ENCODE measurements at places on chromosomes 2 and 18.

- no peak for DNase-seq
These were observed 50.9 kb downstream of the CENPO start for GRCh38 chr2:24844023-24844685.

DNA sequence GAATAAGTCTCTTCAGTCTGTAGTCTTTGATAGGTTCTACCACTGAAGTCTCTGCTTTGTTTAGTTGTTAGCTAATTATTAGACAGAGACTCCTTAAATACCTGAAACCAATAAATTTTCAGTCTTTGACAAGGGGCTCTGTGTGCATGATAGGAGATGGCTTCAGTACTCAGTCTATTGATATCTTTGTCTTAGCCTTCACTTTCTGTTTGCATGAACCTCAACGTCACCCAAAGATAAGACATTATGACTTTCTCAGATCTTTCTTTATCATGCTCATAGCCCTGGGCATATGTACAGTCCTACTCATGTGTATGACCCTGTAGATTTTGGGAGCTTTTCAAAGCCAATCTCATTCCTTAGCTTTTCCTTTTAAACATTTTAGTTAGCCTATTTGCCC, 183.5 kb upstream of the GCFC2 start:
- DNase-seq, result no peak

- no peak for DNase-seq
These were observed 167.6 kb upstream of the TNP1 start for GRCh38 chr2:217027414-217027813.

DNA sequence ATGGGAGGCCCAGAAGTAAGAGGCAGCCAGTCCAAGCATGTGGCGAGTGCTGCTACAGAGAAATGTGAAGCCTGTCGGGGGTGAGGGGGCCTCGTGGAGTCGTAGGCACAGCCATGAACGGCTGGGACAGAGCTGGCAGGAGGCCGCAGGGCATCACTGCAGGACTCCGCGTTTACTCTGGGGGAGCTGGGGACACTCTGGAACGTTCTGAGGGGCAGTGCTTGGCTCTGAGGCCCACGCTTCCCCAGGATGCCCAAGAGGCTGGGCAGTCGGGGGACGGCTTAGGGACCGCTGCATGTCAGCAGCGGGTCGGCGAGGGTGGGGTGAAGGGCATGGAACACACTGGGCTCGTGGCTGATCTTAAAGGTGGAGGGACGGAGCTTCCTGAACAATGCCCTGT, 6.6 kb downstream of the TMEM18 start:
- DNase-seq, result no peak

GRCh38 chr2:11656671-11657101, 13.3 kb downstream of the NTSR2 start:
- DNase-seq, result no peak

DNA sequence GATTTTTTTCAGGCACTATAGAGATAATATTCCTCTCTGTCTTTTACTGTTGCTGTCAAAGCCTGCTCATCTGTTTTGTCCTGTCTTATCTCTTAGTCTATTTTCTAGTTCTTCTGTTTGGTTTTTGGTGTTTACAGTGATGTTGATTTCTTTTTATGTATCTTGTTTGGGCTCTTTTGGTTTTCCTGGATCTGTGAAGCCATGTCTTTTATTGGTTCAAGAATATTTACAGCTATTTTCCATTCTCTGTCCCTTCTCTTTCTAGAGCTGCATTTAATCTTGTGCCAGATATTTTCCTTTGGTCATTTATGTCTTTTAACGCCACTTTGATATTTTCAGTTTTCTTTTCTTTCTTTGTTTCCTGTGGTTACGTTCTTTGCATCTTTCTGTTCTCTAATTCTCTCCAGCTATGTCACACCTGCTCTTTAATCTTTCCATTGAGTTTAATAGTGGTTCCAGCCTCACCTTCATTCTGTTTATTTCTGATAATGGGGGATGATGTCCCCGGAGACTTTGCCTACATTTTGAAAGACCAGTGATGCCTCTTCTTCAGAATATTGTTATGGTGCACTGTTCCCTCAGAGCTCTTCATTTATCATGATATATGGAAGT, 32.0 kb downstream of the SMCHD1 start:
- DNase-seq, result no peak

DNA sequence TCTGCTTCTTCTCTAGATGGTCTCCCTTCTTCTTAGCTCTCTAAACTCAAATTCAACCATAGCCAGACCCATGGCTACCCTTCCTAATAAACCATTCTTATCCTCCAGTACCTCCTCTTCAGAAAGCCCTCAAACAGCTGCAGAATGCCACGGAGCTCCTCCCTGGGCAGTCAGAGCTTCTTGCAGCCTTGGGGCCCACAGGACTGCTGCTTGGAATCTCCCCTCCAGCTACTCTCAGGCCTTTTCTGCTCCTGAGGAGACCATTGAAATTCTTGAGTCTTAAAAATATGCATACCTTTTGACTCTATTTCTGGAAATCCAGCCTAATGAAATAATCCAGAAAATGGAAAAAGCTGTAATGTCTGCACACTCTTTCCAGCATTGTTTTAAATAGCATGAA, 30.7 kb downstream of the EFR3B start:
- no peak for DNase-seq

- DNase-seq, result no peak
These were observed 130.2 kb downstream of the FAM124B start for GRCh38 chr2:224271617-224272236.

DNA sequence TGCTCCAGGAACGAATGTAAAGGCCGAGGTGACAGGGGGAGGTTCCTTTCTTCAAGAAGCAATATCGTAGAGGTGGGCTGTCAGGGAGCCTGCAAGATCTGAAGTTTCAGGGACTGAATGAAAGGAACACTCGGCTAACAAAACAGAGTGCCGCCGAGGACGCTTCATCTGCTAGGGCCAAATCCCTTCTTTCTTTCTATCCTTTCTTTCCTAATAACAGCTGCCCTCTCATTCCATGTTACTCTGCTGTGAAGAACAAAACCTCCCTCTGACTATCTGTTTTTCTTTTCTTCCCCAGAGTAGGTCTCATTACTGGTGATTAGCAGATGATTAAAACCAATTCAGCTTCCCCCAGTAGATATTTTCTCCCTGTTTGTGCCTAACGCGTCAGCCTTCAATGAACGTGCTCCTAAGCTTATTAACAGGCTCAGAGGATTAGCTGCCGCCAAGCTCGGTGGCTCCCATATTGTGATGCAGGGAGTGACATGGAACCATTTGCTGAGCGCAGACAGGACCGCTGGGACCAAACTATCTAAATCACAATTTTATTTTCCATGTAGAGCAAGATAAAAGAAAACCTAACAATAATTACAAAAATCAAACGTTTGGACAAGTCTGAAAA, 414.6 kb downstream of the TMEM182 start:
- DNase-seq, result no peak

DNA sequence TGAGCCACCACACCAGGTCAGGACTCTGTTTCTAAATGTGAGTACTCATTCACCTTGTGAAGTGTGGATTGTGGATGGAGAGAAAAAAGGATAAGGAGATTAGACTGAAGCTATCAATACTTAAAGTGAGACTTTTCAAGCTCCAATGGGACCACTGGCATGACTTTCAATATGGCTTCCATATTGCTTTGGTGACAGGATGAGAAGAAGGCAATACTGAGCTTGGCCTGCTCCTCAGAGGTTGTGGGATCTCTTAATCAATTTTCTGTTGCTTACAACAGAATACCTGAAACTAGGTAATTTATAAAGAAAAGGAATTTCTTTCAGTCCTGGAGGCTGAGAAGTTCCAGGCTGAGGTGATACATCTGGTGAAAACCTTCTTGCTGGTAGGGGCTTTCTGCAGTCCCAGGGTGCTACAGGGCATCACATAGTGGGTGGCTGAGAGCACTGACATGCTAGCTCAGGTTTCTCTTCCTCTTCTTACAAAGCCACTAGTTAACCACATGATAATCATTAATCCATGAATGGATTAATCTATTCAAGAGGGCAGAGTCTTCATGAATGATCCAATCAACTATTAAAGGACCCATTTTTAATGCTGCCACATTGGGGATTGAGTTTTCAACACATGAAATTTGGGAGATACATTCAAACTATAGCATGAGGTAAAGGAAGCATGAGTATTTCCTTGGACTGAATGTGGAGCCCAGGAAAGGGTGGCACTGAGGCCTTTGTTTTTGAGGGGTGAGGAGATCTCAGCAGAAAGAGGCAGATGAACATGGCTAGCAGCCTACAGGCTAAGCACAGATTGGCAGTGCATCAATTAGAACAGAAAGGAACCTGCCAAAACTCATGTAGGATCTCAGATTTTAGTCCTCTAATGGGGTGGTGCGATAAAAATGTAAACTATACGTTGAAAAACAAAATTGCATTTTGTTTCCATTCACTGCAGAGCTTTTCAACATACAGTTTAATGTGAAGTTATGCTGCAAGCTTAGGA, 274.5 kb downstream of the PIK3C3 start:
- no peak for DNase-seq

DNA sequence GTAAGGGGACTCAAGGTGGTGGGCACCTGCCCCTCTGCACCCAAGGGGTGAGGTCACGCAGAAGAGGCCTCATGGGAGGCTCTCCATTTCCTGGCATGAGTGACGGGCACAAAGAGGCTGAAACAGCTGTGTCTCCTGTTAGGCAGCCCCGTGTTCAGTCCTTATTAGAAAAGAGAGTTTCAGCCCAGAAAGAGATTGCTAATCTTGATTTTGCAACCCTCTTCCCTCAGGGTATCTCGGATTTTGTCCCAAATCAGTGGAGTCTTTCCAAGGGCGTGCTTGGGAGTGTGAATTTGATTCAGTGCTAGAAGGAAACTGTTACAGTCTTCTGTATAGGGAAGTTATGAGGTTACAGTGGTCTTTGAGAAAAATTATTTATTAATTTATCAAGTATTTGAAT, 10.4 kb downstream of the TNFRSF11A start:
- DNase-seq, result no peak

DNA sequence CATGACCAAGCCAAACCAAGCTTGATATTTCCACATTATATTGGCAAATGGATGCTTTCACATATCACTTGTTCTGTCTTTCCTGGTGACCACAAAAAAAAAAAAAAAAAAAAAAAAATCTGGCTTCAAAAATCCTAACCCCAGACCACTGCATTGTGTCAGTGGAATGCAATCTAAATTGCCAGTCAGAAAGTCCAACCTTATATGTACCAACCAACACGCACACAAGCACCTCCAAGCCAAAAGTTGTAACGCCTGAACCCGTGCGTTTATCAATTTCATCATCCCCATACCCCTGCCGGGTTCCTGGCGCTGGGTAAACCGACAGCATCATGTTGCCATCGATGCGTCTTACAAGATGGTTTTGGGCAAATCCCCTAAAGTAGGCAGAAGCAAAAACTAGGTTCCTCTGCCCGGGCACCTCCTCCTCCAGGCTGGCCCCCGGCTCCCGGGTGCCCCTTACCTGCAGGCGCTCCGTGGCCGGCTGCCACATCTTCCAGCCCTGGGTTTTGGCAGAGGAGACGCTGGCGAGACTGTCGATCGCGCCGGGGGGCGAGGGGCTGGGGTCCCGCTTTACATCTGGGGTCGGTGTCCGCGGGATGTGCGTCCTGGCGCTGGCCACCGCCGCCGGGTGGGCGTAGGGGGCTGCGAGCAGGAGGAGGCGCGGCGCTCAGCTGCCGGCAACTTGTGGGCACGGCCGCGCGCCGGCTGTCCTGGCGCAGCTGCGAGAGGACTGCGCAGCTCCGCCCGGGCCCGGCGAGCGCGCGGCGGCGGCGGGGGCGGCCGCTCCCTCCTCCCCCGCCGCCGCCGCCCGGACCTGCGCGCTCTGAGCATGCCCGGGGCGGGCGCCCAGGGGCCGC, at the start of gene PID1:
TSS of gene PID1 (minus strand) at position 737 of the 860 bp plus-strand sequence. CDS start at position 493, 244 bp downstream.
- peak; percentile 75 for DNase-seq

GRCh38 chr18:23406271-23406787, 46.8 kb upstream of the RIOK3 start:
- DNase-seq, result no peak

DNA sequence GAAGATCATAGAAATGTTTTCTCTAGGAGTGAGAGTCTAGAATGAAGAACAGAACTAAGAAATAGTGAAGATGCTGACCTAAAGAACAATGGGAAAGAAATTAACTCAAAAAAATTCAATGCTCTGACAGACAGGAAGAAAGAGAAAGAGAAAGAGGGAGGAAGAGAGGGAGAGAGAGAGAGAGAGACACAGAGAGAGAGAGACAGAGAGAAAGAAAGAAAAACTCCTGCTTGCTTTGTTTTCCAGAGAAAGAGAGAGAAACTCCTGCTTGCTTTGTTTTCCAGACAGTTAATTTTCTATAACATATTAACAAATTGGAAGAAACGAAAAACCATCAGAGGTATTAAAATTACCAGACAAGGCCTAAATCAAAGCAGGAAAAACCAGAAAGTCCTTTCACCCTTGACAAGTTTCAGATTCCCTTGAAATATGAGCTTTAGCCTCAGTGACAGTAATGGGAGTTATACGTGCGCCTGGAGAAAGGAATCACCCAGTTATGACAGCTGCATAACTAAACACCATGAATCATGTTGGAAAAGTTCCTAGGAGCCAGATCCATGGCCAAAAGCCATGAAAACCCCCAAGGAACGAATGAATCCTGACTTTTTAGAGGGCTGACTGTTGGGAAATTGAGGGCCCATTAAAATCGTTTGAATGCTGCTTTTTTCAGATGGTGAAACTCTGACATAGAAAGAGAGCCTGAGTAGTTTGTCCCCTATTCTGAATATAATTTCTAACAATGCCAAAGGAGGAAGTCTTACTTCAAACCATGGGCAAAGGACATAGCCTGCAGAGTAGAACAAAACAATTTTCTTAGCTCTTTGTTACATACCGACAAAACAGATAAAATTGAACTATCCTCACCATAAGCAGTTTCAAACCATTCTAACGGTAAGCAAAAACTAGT, 228.6 kb upstream of the CHST9 start:
- no peak for DNase-seq

DNA sequence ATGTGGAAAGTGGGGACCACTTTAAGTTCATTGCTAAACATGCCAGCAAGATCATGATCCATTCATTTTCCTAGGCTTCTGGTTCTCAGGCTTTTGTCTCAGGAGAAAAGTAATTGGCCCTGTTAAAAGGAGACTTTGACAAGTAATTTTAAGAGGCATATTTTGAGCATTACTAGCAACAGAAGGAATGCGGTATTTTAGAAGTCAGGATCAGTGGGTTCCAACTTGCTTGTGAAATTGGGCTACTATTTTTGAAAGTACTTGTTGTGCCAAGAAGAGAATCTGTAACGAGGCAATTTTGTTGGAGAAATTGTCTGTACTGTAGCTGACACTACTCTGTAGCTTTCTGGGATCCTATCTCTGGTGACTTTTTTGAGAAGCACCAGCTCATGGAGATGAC, 59.4 kb downstream of the CERS6 start:
- DNase-seq, result no peak

DNA sequence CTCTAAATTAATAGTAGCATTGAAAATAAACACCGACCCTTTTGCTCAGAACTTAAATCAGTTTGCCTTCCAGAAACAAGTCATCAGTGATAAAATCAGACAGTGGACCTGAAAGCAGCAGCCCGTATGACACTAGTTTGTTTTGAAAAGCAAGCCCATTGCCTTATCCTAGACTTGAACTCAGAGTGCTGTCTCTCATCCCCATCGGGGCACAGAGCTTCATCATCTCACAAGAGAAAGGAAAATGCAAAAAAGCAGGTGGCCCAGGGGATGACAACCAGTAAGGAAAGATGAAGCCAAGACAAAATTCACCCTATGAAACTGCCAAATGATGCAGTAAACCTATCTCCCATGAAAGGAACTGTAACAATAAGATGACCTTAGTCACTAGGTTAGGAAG, 71.2 kb downstream of the CERKL start:
- no peak for DNase-seq

- DNase-seq, result no peak
These were observed 128.5 kb upstream of the SH3BP4 start for GRCh38 chr2:234823196-234823876.

All from NCI-H2081 (cell line).